ENCODE measurements at places on chromosomes 11 and 22.

DNA sequence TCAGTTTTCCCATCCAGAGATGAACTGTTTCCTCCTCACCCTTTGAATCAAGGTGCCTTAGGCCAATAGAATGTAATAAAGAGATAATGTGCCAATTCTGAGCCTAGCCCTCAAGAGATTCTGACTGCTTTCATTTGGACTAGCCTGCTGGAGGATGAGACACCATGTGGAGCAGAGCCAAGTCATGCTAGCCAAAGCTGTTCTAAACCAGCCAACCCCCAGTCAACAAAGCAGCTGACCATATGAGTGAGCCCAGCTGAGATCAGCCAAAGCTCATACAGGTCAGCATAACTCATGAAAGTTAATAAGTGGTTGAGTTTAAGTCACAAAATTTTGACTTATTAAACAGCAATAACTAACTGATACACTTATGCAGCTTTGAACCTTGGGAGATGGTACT is 66.7 kb upstream of the DBX1 start:
- no peak for DNase-seq

DNA sequence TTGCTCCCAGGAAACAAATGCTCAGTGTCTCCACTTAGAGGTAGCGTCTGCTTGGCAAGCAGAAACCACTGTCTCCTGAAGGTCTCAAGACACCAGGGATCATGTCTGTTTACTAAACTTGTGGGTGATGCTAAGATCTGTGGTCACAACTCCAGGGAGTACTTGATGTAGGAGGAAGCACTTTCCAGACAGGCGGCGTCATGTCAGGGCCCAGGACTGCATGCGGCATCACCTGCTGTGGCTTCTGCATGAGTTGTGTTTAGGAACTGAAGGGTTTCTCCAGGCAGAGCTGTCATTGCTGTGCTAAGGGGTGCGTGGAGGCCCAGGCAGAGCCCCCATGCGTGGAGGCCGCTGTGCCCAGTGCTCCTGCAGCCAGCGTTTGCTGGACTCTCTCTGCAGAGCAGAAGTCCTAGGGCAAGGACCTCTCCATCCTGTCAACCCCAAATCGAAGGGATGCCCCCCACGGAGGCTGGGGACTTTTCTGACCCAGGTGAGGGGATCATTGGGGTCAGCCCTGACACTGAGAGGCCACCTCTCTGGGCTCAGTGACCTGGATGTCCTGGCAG is 8.1 kb upstream of the PANX2 start:
- DNase-seq = no peak

DNA sequence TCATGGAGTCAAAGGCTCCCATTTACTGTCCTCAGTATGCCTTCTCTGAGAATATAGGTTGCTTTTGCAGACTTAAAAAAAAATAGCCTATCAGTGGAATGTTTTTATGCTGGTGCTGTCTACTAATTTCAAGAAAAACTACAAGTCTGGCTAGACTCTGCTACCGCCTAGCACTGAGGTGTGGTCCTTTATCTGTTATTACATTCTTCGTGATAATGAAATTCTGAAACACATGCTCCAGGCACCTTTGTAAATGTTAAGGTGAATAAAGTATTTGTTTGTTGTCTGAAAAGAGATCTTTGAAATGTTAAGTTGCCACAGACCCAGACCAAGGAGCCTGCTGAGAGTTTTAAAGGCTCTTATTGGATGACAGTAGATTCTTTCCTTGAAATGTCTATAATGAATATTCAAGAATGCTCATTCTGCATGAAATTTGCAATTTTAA is 95.3 kb downstream of the DBX1 start:
- no peak for DNase-seq

DNA sequence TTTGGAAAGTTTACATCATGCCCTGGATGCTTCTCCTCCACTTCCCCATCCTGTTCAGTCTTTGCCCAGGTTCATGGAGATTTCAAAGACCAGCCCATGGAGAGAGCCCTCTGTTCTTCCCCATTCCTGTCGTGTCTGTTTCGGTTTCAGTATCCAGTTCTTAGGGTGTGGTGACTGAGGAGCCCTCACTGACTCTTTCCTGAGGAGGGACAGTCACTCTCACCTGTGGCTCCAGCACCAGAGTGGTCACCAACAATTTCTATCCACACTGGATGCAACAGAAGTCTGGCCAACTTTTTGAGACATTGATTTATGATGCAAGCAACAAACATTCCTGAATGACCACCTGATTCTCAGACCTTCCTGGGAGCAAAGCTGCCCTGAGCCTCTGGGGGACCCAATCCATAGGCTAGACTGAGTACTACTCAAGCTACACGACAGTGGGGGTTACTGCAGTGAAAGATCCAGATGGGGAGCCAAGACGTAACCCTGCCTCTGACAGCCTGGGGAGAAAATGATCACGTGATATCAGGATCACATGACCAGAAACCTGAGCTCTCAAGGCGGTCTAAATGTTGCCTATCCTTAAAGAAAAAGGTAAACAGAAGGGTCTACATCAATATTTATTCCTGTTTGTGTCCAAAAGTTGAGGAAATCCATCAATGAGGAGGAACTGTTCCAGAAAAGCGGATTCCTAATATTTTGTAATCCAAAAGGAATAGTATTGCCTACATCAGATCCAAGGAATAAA is 76.2 kb upstream of the VPREB1 start:
- DNase-seq = no peak

DNA sequence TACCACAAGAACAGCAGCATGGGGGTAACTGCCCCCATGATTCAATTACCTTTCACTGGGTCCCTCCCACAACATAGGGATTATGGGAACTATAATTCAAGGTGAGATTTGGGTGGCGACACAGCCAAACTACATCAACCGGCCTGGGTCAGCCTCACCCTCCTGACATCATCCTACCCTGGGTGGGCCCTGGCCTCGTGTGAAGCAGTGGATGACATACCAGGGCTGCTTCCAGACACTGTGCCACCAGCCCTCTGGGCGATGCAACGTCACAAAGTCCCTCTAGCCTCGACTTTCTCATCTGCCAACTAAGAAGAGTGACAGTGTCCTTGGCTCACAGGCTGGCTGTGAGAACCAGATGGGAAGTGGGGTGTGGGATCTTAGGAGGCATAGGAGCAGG is 8.7 kb upstream of the TPCN2 start:
- no peak for DNase-seq

DNA sequence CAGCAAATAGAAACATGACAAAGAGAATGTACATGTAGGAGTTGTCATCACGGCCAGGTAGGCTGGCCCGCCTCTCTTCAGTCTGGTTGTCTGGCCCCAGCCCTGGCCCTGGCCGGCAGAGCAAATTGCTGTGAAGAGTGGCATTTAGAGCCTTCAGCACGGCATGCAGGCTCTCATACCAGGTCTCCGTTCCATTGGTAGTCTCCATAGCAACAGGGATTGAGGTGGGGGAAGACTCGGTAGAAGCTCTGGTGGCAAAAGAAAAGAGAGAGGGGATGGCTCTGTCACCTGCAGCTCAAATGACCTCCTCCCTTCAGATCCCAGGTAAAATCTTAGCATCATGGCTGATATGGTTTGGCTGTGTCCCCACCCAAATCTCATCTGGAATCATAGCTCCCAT is 10.0 kb downstream of the KCNE3 start:
- DNase-seq = no peak

GRCh38 chr11:28243061-28243460 is 134.9 kb downstream of the METTL15 start:
- no peak for DNase-seq

DNA sequence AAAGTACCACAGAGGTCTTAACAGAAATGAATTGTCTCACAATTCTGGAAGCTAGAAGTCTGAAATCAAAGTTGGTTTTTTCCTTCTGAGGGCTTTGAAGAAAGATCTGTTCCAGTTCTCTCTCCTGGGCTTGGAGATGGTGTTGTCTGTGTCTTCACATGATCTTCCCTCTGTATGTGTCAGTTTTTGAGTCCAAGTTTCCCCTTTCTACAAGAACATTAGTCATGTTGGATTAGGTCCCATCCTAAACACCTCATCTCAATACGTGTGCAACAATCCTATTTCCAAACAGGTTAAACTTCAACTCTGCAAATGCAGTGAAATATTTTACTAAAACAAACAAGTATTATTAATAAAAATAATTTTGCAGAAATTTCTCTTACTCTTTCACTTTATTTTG is 3.1 kb upstream of the PTS start:
- no peak for DNase-seq

DNA sequence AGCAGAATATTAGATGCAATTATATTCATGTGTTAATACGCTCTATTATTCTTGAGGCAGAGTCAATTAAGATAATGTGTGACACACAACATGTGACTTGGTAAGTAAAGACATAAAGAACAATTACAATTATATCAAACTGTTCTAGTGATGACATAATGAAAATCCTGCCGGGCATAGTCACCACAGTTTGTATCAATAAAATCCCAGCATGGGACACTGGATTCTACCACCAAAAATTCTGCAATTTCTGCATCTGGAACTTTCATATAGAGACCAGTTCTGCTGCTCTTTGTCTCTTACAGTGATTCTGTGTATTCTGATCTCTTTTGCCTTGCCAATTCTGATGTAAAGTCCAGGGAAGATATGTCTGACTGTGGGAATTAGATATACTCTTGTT is 495.6 kb upstream of the LRRC4C start:
- no peak for DNase-seq

DNA sequence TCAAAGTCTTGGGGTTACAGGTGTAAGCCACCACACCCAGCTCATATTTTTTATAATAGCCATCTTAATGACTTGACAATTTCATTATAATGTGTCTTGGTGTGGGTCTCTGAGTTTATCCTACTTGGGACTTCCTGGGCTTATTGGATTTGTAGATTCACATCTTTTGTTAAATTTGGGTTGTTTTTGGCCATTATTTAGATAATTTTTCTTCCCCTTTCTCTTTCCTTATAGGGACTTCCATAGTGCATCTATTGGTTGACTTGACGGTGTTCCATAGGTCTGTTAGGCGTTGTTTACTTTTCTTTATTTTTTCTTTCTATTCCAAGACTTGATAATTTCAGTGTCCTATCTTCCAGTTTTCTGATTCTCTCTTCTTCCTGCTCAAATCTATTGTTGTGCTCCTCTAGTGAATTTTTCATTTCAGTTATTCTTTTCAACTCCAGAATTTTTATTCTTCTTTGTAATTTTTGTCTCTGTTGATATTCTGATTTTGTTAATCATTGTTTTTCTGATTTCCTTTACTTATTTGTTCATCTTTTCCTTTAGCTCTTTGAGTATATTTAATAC is 45.6 kb downstream of the RRM1 start:
- no peak for DNase-seq

GRCh38 chr11:124329787-124330478 is 9.9 kb upstream of the OR8D2 start:
- DNase-seq = no peak

DNA sequence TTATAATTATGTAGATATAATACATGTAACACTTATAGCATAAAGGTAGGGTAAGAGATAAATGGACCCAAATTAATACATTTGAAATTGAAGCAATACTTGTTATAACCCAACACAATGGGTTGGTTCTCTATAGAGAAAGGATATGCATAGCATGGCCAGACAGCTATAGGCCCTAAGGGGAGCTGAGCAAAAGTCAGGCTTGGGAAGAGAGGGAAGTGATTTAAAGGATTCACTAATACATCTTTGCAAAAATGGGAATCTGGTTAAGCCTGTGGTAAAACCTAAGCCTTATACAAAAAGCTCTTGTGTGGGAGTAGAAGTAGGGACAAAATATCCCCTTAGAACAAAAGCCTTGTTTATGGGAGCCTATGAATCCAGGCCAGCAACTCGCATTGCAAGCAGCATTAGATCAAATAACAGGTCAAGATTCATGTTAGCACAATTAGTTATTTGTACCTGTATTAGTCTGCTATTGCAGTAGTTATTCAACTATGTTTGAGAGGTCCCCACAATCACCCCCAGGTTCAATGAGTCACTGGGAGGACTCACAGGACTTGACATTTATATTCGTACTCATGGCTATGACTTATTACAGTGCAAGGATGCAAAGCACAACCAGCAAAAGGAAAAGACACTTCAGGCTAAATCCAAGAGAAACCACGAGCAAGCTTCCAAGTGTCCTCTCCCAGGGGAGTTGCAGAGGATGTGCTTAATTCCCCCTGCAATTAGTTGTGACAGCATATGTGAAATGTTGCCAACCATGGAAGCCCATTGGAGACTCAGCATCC is 144.7 kb upstream of the LMO1 start:
- no peak for DNase-seq

DNA sequence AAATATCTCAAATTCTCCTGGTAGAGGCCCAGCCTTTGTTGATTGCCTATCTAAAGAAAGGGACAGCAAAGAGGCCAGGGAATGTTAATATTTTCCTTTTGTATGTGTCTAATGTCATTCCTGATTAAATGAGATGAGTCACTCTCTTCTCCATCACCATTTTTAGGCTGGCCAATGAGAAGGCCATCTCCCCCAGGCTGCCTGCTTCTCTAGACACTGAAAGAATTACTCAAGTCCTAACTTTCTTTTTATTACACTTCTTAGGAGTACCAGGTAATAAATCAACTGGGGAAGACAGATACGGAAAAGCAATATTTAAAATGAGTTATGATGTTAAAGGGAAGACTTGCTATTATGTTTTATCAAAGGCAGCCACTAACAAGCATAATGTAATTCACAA is 259.2 kb upstream of the SORL1-AS1 start:
- DNase-seq = no peak

- no peak for DNase-seq
Observed at GRCh38 chr11:120564573-120565311, 53.2 kb downstream of the GRIK4 start.

DNA sequence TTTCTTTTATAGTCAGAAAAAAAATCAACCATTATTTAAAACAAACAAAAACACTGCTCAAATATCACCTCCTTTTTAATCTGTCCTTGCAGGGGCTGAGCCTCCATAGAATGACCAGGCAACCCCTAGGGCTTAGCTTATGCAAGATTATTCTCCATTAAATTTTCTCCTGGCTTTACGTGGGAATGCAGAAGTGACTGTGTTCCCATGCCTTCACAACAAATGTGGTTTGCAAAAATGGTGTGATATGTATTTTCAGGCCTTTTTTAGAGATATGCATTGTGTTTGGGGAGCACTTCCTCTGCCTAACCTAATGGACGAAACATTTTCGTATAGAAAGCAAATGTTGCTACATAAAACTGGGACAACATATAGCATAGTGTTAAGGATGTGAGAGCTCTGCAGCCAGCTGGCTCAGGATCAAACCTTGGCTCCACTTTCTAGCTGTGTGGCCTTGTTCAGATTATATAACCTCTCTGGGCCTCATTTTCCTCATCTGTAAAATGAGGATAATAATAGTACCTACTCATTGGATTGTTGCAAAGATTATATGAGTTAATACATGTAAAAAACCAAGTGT is 82.6 kb downstream of the PARVA start:
- no peak for DNase-seq

- no peak for DNase-seq
Observed at GRCh38 chr11:68468217-68468828, 7.8 kb downstream of the PPP6R3 start.
